ENCODE measurements at places on chromosomes 5 and 9.

- DNase-seq = no peak
These were observed 1.3 kb downstream of the CCNI2 start for GRCh38 chr5:132748522-132749000.

- DNase-seq = no peak
These were observed 9.0 kb upstream of the LRRTM2 start for GRCh38 chr5:138884094-138884493.

GRCh38 chr5:7246287-7246686, 149.7 kb upstream of the ADCY2 start:
- no peak for DNase-seq

DNA sequence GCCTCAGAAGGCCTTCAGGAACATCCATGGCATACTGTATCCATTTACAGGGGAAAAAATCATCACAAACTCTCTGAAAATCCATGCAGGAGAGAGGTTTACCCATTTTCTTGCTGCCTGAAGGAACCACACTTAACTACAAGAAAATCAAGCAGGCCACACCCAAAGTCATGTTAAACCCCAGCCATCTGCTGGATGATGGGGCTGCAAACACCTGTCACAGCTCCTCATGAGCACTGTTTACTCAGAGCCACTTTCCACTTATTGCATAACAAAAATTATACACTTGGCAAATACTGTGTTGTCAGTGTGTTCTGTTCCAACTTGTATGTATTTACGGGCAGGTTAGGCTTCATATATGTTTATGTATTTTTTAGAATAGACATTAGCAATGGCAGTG, 35.8 kb downstream of the PPIC start:
- DNase-seq = no peak

DNA sequence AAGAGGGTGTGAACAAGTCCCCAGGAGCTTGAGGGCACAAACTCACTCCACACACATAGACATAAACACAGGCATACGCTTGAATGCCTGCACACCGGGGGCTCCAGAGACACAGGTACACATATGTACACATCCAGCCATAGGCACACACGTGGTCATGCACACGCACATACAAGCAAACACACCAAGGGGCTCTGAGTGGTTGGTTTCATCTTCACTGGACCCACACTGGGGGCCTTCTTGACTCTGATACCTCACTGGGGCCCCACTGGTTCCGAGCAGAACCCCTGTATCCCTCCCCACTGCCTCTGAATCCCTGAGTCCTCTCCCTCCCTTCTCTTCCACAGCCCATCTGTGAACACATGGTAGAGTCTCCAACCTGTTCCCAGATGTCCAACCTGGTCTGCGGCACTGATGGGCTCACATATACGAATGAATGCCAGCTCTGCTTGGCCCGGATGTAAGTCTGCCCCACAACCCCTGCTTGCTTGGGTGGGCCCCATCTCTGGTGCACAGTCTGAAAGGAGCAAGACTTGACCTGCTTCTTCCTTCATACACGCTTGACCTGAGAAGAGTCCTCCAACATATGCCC, 6.4 kb downstream of the SPINK4 start:
- no peak for DNase-seq

- no peak for DNase-seq
These were observed 555.3 kb upstream of the ARRDC3 start for GRCh38 chr5:91938441-91938840.

GRCh38 chr5:127746756-127747155, 43.6 kb downstream of the CCDC192 start:
- DNase-seq = no peak

- DNase-seq = no peak
These were observed 17.3 kb upstream of the TNIP1 start for GRCh38 chr5:151097820-151098767.

GRCh38 chr5:106393276-106393675, 1277.5 kb downstream of the EFNA5 start:
- DNase-seq = no peak

GRCh38 chr9:4680750-4681149, 1.4 kb downstream of the CDC37L1 start:
- no peak for DNase-seq

- DNase-seq = no peak
These were observed 693.2 kb upstream of the RIOK2 start for GRCh38 chr5:97876272-97876671.

DNA sequence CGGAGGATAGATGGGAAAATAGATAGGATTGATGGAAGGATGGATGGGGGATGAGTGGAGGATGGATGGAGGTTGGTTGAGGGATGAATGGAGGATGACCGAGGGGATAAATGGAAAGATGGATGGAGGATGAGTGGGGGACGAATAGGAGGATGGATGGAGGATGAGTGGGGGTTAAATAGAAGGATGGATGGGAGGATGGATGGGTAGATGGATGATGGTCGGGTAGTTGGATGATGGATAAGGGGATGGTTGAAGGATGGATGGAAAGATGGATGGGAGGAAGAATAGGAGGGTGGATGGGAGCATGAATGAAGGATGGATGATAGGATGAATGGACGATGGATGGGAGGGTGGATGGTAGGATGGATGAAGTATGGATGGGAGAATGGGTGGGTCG, 219.3 kb upstream of the IER5L start:
- DNase-seq = no peak

- no peak for DNase-seq
These were observed 8.4 kb upstream of the IL6ST start for GRCh38 chr5:56003179-56003578.

- no peak for DNase-seq
These were observed 192.7 kb upstream of the IER5L start for GRCh38 chr9:129370770-129371169.

DNA sequence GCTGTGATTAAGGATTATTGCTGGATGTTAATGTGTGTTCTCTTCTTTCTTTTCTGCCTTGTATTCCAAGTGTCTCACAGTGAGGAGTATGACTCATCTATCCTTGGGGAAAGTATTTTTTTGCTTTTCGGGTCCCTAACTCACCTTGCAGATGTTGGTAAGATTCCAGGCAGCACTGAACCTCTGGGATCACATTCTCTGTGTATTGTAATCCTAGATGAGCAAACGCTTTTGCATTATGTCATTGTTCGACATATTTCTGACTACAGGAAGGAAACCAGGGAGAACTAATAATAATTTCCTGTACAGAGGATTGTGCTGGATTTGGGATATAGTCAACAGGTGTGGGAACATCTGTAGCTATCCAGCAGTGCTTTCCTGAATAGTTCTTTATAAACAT, 246.1 kb upstream of the TUT7 start:
- DNase-seq = no peak

- no peak for DNase-seq
These were observed 17.3 kb downstream of the NFIB start for GRCh38 chr9:14296495-14297113.

DNA sequence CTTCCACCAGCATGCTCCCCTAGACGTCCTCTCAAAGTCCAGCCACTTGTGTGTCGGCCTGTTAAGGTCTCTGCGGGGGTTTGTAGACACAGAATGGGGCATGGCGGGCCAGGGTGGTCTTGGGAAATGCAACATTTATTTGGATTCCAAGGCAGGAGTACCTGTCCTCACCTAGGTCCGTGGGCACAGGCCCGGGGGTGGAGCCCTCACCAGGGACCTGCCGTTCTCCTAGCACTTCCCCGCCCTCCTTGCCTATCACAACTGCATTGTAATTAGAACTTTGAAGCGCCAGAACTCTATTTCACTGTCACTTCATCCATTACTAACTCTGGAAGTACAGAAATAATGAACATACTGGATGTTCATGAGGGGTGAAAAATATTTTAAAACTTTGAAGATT, 268.3 kb upstream of the ACTBL2 start:
- DNase-seq = no peak

GRCh38 chr9:129749575-129749974, 3.3 kb downstream of the PTGES start:
- no peak for DNase-seq

DNA sequence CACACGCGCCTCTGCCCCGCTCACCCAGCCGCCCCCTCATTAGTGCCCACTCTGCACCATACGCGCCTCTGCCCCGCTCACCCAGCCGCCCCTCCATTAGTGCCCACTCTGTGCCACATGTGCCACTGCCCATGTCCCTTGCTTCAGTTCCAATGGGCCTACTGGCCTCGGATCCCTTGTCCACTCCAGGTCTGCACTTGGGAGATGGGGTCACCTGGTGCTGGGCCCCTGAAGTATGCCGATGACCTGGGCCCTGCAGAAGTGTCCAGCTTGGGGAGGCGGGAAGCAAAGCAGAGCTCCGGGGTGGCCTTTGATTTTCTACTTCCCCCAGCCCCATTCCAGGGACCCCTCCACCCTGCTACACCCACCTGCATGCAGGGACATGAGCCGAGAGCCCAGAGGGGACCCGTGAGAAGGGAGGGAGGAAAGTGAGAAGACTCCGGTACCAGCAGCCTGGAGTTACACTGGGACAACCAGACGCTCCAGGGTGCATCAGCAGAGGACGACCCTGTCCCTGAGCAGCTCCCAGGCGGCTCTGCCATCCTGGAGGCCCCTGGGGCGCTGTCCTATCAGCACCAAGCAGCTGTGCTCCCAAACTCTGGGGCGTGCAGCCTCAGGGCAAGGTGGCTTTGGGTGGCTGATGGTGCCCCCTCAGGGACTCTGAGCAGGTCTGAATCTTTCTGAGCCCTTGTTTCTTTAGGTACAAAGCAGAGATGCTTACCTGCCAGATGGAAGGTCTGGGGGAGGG, 140.8 kb downstream of the RXRA start:
- no peak for DNase-seq

GRCh38 chr9:34443976-34444375, 14.4 kb downstream of the FAM219A start:
- no peak for DNase-seq

- DNase-seq = no peak
These were observed 5.5 kb upstream of the COL5A1 start for GRCh38 chr9:134636149-134636507.

- no peak for DNase-seq
These were observed 337.0 kb downstream of the PLK2 start for GRCh38 chr5:58122848-58123392.

DNA sequence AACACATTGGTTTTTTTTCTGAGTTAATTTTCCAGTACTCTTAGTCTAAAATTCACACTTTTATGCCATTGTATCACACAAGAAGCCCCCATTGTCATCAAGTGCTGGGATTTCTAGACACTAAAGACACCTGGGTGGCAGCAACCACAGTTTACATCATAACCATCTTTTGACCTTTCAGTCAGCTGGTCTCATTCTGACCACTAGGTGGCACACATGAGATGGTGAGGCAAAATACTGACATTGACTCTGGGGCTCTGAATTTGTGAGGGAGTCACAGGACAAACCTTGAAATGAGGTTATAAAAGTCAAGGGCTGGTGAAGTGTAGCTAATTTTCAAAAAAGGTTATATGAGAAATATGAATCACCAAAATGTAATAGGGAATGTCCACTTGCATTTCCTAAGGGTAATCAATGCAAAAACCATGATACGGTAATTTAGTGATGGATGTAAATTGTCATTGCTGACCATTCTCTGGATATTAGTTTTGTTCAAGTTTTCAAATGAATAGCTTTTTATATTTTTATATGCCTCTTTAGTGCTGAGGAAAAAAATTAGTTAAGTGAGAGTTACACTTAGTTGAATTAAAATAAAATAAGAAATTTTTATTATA, 229.4 kb downstream of the DMAC1 start:
- DNase-seq = peak; percentile 40

DNA sequence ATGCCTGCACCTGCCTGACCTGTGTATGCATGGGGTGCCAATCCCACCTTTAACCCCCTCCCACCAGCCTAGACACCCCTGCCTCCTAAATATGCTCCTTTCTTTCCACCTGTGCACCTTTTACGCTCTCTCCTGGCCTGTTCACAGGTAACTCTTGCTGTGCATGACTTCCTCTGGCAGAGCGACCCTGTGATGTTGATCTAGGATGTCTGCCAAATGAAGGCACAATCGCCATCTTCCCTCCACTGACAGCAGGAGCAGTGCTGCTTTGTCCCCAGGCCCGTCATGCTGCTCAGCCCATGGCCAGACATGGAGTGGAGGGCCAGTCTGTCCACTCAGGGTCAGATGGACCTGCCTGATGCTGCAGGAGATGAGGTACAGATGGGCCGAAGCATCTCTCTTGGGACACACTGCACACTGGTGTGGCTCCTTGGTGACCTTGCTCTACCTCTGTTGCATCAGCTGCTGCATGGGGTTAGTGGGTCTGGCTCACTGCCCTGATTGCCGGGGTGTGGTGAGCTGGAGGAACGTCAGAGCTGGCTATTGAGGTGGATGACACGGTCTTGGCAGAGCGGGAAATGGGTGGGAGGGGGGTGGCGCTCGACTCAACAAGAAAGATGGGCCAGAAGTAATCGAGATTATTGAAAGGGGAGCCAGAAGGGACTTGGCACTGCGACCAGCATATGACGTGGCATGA, 101.7 kb upstream of the PITX1 start:
- no peak for DNase-seq

GRCh38 chr9:34413231-34413852, 36.6 kb upstream of the MYORG start:
- DNase-seq = no peak

- no peak for DNase-seq
These were observed 250.2 kb upstream of the DMRT1 start for GRCh38 chr9:591292-591691.

- no peak for DNase-seq
These were observed 2.8 kb downstream of the DCAF12 start for GRCh38 chr9:34123682-34124081.

DNA sequence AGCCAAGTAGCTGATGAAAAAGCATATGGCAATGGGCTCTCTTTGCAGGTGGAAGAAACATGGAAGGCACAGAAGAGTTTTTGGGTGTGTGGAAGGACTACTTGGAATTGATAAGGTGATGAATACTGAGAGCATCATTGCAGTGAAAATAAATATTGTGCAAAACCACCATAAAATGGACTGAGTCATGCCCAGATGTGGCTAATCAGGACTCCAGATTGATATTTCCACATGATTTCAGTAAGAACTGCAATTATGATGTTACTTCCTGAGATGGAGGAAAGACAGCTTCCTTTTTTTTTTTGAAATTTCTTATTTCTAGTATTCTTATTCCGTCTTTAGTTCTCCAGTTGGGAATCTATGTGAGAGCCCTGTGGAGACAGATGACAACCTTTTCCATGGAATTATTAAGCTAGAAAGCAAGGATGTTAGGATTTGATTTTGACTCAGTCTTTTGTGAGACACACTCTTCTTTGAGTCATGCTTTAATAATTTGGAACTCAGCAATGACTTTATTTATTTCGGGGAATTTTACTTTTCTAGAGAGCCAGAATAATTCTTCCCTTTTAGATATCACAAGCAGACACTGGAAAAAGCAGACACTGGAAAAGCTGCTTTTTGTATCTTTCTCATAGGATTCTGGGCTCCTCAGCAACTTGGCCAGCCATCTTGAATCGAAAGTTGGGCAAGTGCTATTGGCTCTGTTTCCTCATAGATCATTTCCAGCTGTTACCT, 94.2 kb upstream of the VCAN start:
- DNase-seq = no peak

GRCh38 chr5:150661821-150662596, 958 bp downstream of the MYOZ3 start:
- DNase-seq = no peak

Data from activated naive CD4-positive, alpha-beta T cell (primary cell).